Esophagus (tissue), 2 donors: ENCODE measurements at places on chromosomes 7 and 10. TPM values are rescaled to one million over a fixed set of nuclear protein-coding genes. Genes with fewer than 3 reads are reported as not detected.

Gene VAX1
- not detected for polyA plus RNA-seq

Gene CFAP70
- polyA plus RNA-seq: 1.2 TPM

Gene PKD2L1
- polyA plus RNA-seq: not detected

Gene GPAM
- 1.1 TPM for polyA plus RNA-seq

Gene MAGI2
- 0.79 TPM for polyA plus RNA-seq

Gene SRGN
- 14.9 TPM for polyA plus RNA-seq

Gene NPFFR1
- 0.01 TPM for polyA plus RNA-seq

Gene PRXL2A
- polyA plus RNA-seq: 47.3 TPM

Gene FAM20C
- polyA plus RNA-seq: 6.9 TPM
